Calu3 (cell line): ENCODE measurements at places on chromosomes 11 and 22. TPM values are rescaled to one million over a fixed set of nuclear protein-coding genes. Genes with fewer than 3 reads are reported as not detected.

OR52H1 gene
- total RNA-seq, result not detected in 2 replicates

MTA2 gene
- total RNA-seq, result 90.4 and 97.2 TPM in 2 replicates

MMP7 gene
- total RNA-seq, result 95.5 and 171 TPM in 2 replicates

MYO7A gene
- total RNA-seq, result 3.7 and 5.2 TPM in 2 replicates

CCDC87 gene
- total RNA-seq, result 0.91 and 1.0 TPM in 2 replicates

UBQLNL gene
- total RNA-seq, result 0.14 and 0.51 TPM in 2 replicates

GLB1L3 gene
- not detected in 2 replicates for total RNA-seq

DNAJC4 gene
- 26.6 and 28.0 TPM in 2 replicates for total RNA-seq

NXF1 gene
- 48.0 and 51.6 TPM in 2 replicates for total RNA-seq

POLD4 gene
- 95.1 and 119 TPM in 2 replicates for total RNA-seq

SPON1 gene
- not detected in 2 replicates for total RNA-seq

XKR3 gene
- not detected in 2 replicates for total RNA-seq

CNTN5 gene
- not detected in 2 replicates for total RNA-seq

TMEM121B gene
- total RNA-seq, result 0.21 and 0.42 TPM in 2 replicates

OMP gene
- 1.1 and 2.6 TPM in 2 replicates for total RNA-seq

UBE2L6 gene
- total RNA-seq, result 80.8 and 170 TPM in 2 replicates

ZBTB16 gene
- not detected in 2 replicates for total RNA-seq

C22orf31 gene
- total RNA-seq, result not detected in 2 replicates

LSP1 gene
- not detected in 2 replicates for total RNA-seq

SLC43A3 gene
- 91.8 and 127 TPM in 2 replicates for total RNA-seq

IRAG1 gene
- total RNA-seq, result not detected in 2 replicates

MOGAT2 gene
- not detected in 2 replicates for total RNA-seq

TRPC6 gene
- total RNA-seq, result not detected in 2 replicates

VWCE gene
- 0.47 and 0.66 TPM in 2 replicates for total RNA-seq

RIMBP3B gene
- 0.17 TPM in 1 of 2 replicates, not detected in the other for total RNA-seq

PKDREJ gene
- 0.05 TPM in 1 of 2 replicates, not detected in the other for total RNA-seq

DEFB131B gene
- not detected in 2 replicates for total RNA-seq

LMO2 gene
- total RNA-seq, result 0.38 and 1.3 TPM in 2 replicates

NELL1 gene
- total RNA-seq, result not detected in 2 replicates

CSTF3 gene
- total RNA-seq, result 51.1 and 55.9 TPM in 2 replicates

OR2AG1 gene
- not detected in 2 replicates for total RNA-seq

MYOD1 gene
- not detected in 2 replicates for total RNA-seq

NEFH gene
- not detected in 2 replicates for total RNA-seq

ETS1 gene
- total RNA-seq, result 26.5 and 38.4 TPM in 2 replicates

CD3E gene
- not detected in 2 replicates for total RNA-seq

OR52N4 gene
- not detected in 2 replicates for total RNA-seq

CRYBB2 gene
- total RNA-seq, result 0.42 TPM in 1 of 2 replicates, not detected in the other

TMEM134 gene
- 31.9 and 33.2 TPM in 2 replicates for total RNA-seq

UBXN1 gene
- total RNA-seq, result 91.9 and 98.7 TPM in 2 replicates

ELF5 gene
- total RNA-seq, result not detected in 2 replicates

APOBEC3A gene
- not detected in 2 replicates for total RNA-seq
